ENCODE measurements at places on chromosomes 5 and 9.
A peak's percentile ranks its signal among the peaks of the same experiment; 100 is the strongest.

DNA sequence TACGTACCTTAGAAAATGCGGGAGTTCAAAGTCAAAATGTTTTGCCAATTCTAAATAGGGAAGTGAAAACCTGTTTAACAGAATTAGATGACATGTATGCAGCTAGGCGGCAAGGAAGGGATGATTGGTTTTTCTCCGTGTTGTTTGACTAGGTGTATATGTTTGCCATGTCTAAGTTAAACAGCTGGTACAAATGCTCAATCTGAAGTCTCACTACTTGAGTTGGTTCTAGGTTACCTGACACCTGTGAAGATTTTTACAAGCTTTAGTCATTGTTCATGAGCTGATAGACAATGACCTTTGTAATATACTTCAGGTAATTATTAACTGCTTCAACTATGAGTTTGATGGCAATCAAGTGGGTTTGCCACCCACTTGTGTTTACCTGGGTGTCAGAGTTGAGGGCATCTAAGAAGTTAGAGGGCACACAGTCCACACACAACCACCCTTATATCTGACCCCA, 74.3 kb downstream of the SLC44A1 start:
- no peak for DNase-seq

DNA sequence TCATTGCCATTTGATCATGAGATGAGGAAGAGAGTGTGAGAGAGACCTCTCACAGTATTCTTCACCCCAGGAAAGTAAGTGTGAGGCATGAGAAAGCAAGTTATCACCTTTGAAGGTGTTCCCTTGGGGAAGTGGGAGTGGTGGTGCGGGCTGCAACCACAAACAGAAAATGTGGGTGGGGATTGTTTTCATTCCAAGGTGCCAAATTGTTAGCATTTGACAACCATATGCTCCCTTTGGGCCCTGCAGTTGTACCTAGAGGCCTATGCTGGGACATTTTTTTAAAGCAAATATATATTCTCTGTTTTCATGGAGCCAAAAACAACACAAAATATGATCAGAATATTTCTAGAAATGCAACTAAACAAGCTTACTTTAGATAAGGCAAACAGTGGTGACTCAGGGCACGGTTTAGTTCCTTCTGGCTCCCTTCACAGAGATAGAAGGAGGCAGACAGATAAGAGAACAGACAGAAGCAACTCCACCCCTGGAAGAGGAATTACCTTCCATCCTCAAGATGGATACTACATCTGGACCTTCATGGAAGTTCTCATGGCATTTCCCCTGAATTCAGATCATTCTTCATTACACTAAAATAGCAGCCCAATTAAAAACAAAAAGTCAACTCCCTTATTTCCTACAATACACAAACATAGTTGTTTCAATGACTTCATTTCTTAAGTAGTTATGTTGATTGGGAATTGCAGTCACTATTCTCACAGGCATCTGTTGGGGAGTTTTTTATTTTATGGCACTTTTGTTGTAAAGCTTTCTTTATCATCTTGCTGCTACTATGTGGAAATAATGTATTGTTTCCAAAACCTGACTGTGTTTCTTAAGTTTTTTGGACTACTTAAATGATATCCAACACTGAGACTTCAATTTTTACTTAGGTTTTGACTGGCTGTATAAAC, 416.6 kb downstream of the PLK2 start:
- no peak for DNase-seq

DNA sequence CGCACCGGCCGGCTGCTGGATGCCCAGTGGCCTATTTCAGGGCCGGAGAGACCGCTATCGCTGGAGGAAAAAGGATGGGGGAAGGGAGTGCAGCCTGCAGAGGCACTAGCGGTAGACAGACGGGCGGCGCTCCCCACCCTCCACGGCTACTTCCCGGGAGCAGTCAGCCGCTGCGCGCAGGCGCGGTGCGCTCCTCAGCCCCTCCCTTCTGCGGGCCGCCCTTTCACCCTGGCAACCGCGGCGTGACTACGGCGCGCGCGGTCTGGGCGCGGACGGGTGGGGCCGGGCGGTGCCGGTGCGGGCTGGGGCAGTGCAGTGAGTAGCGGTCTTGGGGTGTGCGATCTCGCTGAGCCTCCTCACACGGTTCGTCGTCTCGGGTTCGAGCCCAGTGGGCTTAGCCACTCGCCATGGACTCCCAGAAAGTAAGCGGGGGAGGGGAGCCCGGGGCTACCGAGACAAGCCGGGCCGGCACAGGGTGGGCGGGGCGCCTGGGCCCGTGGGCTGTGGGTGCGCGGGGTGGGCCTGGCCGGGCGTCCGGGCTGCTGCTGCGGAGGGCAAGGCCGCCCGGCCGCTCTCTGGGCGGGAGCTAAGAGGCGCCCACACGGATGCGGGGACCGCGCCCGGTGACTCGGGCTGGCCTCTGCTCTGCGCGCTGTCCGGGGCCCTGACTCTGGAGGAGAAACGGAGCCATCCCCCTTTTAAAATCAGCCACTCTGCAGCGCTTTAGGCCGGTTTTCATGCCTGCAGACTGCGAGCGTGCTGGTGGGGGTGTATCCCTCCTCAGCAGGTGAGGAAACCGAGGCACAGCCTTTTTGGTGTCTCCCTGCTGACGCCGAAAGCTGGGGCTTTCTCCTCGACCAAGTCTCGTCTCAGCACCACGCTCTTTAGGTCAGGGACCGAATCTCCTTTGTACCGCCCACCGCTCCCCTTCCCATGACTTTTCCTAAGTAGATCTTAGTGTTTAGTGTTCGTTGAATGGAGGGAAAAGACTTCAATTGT, at the start of gene FSD1L:
FSD1L (plus strand) TSS at position 221 of the 999 bp plus-strand sequence; CDS start at position 408, 187 bp downstream.
- DNase-seq: peak; percentile 82

DNA sequence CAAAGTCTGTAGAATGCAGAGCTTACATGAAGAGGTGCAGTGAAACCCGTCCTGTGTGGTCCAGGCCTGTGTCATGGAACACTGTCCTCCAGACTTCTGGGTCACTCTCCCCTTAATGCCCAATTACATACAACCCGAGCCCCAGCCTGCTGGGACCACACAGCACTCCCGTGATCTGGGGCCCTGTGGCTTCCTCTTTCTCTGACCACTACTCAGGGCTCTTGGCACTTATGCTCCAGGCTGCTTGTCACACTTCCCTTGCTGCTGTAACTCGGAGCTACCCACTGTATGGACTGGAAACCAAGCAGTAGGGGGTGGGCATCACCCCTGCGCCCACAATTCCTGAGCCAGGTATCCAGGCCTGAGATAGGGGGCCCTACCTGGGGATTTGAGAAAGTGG, 10.3 kb upstream of the IL3 start:
- DNase-seq: peak; percentile 83

- DNase-seq: peak; percentile 36
Measured at GRCh38 chr9:19782005-19782404, 6.8 kb downstream of the SLC24A2 start.

- DNase-seq: no peak
Measured at GRCh38 chr5:133531178-133531577, 81.2 kb downstream of the FSTL4 start.

GRCh38 chr9:2255128-2255527, 240.0 kb downstream of the SMARCA2 start:
- no peak for DNase-seq

GRCh38 chr5:6805841-6806240, 92.6 kb downstream of the TENT4A start:
- no peak for DNase-seq

DNA sequence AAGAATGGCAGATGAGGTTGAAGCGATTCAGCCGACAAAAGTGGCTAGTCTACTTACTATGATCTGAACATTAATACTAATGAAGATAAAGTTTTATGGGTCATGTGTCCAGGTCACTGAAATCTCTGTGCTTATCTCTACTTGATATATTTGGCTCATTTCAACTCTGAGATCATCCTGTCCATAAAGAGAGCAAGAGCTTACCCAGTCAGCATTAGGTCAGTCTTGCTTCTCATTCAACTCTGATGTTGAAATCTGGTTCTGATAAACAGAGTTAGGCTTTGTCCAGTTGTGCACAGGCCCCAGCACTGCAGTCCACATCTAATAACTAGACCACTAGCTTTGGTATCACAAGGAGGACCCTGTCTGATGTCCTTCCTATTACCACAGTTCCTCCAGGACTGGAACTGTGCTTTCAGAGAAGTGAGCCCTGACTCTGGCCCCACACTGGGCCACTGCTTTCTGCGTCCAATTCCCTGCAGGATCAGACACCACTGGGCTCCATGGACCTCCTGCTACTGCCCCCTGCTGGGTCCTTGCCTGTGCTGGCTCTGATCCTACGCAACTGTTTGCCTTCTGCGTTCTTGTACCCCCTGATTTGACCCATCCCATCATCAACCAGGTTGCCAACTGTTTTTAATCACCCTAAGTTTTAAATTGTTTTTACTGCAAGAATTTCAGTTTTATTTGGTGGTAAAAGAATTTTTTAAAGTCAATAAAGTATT, 23.7 kb upstream of the FAM120A start:
- DNase-seq: no peak

- DNase-seq: peak; percentile 21
Measured at GRCh38 chr5:178461004-178461730, 129.0 kb downstream of the COL23A1 start.

- no peak for DNase-seq
Measured at GRCh38 chr5:65017636-65018035, 248.9 kb downstream of the CWC27 start.

GRCh38 chr9:111944241-111944866, 47.7 kb downstream of the UGCG start:
- DNase-seq: no peak

DNA sequence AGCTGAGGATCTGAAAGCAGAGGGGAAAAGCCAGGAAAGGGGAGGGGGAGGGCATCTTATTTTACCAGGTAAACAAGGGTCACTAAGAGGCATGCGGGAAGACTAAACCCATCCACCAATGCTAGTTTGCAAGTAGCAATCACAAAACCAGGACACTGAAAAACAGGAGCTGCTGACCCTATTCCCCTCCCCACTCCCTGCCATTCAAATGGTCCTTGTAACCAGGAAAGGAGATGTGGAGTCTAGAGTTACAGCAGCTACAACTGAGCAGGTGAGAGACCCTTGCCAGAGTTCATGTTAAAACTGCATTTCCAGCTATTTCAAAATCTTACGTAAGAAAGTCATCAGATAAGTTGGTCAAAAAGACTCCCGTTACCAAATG, 85.3 kb upstream of the SIMC1 start:
- no peak for DNase-seq
